Common myeloid progenitor, CD34-positive (primary cell): ENCODE measurements at places on chromosomes 5 and 9.

- H3K27ac ChIP-seq: no peak overlapping the region
- DNase-seq: no peak
- no peak overlapping the region for H3K4me3 ChIP-seq
- no peaks in the 10 kb centered on the region for H3K4me1 ChIP-seq
Measured at GRCh38 chr9:129810788-129811187, 7.8 kb downstream of the TOR1B start.

GRCh38 chr9:103617046-103617445 is 477.1 kb upstream of the SMC2 start:
- DNase-seq: no peak
- H3K27me3 ChIP-seq: no peaks in the 10 kb centered on the region
- H3K4me1 ChIP-seq: no peaks in the 10 kb centered on the region
- H3K36me3 ChIP-seq: no peaks in the 10 kb centered on the region

DNA sequence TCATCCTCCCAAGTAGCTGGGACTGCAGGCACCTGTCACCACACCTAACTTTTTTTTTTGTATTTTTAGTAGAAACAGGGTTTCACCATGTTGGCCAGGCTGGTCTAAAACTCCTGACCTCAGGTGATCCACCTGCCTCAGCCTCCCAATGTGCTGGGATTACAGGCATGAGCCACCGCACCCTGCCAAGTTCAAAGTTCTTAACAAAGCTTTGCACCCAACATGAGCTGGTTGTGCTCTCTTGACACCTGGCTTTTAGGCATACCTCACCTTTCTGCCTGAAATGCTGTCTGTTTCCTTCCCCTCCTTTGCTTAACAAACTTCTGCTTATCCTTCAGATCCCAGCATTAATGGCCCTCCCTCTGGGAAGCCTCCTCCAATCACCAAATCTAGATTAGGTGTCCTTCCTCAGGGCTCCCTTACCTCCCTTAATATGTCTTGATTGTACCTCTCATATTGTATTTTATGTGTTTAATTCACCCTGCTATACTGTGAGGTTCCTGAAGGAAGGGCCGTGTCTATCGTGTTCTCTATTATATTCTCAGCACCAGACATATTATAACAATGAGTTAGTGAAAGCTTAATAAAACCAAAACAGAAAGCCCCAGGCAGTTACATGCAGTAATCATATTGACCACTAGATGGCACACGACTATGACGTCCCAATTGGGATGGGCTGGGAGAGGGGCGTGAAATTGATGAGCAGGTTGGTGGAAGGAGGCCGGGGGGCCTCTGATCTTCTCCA is 62.9 kb upstream of the PPARGC1B start:
- no peak overlapping the region for H3K27ac ChIP-seq
- H3K36me3 ChIP-seq: no peaks in the 10 kb centered on the region
- H3K27me3 ChIP-seq: no peaks in the 10 kb centered on the region
- no peaks in the 10 kb centered on the region for H3K4me1 ChIP-seq
- peak; percentile 54 for DNase-seq

- H3K27me3 ChIP-seq: no peaks in the 10 kb centered on the region
- no peak overlapping the region for H3K4me3 ChIP-seq
- peaks cover 12% of the 10 kb centered on the region for H3K36me3 ChIP-seq
- no peak overlapping the region for H3K27ac ChIP-seq
- no peak for DNase-seq
Measured at GRCh38 chr5:131541071-131541470, 94.0 kb downstream of the RAPGEF6 start.
